ENCODE measurements at places on chromosomes 5 and 9.

- DNase-seq: peak; percentile 88
These were observed 20.6 kb downstream of the SLC38A9 start for GRCh38 chr5:55691265-55692105.

GRCh38 chr9:70117835-70118319, 74.2 kb downstream of the MAMDC2 start:
- DNase-seq: no peak

DNA sequence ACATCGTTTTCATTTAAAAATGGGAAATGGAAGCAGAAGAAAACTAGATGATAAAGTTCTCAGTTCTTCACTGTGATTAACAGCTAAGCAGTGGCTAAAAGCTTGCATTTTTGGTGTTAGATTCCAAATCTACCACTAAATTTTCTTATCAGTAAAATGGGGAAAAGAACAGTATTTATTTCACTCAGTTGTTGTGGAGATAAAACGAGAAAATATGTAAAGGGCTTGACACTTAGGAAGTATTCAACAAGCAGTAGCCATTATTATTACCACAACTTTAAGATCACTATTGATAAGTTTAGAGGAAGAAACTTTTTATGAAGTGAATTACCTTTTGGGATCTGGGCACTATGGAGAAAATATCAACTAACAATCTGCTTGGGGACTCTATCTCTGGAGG, 4.5 kb downstream of the STOM start:
- no peak for DNase-seq

DNA sequence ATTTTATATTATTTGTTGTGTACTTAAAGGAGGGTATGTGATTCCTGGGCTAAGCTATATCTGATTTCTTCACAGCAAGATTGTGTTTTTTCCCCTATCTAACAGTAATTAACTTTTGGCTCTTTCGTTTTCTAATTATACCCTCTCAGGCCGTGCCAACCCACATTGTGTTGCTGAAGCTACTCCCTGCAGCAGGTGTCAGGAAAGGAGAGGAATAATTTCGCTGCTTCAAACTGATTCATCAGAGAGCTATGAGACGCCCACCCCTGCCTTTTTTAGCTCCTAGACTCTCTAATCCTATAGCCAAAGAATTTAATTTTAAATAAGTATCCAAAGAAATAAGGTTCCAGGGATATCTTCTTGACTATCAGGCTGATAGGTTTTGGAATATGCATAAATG, 3.8 kb downstream of the CAVIN4 start:
- DNase-seq: no peak

DNA sequence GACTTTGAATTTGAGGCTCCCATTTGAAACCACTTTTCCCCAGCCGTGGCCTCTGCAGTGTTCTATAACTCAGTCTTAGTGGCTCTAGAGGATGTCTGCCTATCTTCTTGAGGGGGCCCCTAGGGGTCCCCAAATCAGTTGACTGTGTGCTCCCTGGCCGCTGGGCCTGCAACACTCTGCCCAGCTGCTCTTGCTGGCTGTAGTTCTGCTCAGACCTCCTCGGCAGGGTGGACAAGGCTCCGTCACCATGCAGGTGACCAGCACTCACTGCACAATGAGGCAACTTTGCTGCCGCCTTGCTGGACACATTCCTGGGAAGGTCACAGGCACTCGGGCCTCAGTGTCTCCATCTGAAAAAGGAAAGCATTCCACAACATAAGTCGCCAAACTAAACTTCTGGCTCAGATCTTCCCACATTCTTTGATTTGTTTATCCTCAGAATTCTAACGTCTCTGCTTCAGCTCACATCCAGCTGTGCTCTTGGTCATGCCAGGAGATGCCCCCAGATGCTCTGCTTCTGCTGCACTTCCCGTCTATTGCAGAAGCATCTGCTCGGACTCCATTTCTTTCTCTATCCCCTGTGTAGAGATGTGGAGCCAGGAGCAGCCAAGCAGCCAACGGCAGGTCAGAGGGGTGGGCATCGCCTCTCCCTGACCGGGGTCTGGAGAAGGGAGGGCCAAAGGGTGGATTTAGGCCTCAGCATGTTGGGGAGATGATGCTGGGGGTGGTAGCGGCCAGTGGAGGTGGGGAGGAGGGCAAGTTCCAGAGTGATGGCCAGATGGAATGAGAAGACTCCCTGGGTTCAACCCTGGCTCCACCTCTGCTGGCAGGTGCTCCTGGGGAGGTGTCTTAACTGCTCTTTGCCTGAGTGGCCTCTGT, 133.6 kb downstream of the MVB12B start:
- DNase-seq: no peak

- no peak for DNase-seq
These were observed 13.8 kb downstream of the SLC44A1 start for GRCh38 chr9:105258225-105258737.

GRCh38 chr9:123406691-123407216, 50.8 kb downstream of the CRB2 start:
- no peak for DNase-seq

DNA sequence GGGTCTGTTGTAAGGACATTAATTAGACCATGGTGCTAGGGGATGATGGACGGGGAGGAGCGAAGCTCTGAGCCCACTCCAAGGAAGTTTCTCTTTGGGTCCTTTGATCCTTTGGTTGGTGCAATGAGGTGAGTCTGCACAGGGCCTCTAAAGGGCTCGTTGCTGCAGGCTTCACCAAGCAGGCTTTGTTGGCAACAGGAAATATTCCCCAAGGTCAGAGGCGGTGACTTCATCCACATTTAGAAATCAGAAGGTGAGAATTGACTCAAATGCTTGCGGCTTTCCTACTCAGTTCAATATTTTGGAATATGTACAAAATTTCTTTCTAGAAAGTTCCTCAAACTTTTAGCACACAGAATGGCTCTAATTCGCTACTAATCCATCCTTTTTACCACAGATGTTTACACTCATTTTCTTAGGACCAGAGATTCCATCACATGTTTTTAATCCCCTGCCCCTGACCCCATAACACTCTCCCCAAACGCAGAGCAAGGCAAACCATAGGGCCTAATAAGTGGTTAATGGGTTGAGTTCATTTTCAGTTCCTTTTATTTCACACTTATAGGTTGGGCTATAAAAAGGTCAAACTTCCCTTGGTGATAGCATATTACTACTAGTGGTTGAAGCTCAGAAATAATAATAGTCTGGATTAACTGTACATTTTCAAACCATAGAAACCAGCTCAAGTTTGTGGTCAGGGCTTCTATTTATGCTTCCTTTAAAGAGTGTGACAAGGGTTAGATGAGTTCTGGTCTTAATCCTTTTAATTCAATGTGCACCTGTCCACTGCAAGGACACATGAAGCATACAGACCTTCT, 37.3 kb upstream of the TMEM252 start:
- no peak for DNase-seq

- peak; percentile 74 for DNase-seq
These were observed 24.2 kb upstream of the NREP start for GRCh38 chr5:111781200-111781599.

DNA sequence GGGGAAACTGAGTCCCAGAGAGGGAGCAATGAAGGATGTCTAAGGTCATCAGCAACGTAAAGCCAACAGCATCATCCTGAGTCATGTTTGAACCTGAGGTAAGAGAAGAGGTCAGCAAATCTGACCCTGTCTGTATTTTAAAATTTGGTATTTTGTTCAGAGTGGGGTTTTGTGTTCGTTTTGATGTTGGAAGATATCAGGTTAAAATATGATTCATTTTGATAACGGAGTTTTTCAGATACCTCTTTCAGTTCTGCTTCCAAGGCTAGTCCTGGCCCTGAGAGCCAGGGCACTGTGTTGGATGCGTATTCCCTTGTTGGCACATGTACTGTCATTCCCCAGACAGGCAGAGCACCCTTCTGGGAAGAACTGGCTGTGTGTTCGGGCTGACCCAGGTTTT, 291.0 kb downstream of the NSG2 start:
- DNase-seq: no peak

DNA sequence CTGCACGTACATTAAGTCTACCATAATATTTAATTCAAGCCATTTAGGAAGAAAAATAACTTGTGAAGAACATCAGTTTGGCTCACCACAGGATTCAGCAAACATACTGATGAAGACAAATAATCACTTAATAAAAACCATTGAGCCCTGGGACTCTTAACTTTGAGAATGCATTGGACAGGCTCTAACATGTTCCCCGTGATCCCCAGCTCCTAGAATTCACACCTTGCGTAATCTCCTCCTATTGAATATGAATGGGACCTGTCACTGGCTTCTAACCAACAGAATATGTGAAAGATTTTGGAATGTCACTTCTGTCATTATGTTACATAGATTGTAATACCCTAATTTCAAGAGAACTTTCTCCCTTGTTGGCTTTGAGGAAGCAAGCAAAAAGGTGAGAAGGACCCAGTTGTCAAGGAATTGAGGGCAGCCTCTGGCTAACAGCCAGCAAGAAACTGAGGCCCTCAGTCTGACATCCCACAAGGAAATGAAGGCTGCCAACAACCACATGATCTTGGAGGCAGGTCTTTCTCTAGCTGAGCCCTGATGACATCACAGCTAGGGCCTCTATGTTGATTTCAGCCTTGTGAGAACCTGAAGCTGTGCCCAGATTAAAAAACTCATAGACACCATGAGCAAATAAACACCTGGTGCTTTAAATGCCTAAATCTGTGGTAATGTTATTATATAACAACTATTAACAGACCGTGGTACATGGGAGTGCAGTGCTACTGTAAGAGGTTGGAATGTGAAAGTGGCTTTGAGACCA, 433.2 kb downstream of the SEMA5A start:
- DNase-seq: no peak

- DNase-seq: no peak
These were observed 38.8 kb upstream of the SPRY4 start for GRCh38 chr5:142363619-142363963.

- no peak for DNase-seq
These were observed 63.1 kb downstream of the MTMR12 start for GRCh38 chr5:32249668-32250067.

DNA sequence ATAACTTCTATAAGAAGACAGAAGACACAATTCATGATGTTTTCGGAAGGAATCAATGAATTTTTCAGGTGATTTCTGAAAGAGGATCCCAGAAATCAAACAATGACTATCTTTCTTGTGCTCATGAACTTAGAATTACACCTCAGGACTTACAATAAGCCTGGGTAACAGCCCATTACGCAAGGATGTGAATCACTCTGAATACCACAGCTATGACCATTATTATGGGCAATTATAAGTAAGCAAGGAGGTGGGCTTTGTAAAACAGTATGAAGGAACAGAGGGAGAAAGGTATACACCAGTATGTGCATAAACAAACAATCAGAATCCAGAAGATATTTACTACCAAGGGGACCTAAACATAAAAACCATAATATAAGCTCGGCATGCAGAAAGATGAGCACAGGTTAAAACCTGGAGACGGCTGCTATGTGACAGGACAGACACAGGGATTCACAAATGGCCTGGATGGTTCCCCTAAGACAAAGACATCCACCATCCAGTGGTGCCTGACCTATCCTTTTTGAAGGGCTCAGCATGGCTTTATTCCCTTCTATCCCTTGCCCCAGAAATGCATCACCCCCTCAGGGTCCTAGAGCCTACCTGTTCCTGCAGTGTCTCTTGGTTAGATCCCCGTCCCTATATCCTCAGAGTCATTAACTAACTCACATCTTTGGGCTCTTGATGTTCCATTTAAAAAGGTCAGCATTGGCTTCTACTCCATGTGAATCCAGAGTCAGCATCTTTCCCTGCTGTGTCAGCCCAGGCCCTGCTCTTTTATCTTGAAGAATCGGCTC, 21.8 kb upstream of the PPP2CA start:
- DNase-seq: no peak

GRCh38 chr9:80951675-80952074, 737.7 kb downstream of the TLE1 start:
- no peak for DNase-seq

DNA sequence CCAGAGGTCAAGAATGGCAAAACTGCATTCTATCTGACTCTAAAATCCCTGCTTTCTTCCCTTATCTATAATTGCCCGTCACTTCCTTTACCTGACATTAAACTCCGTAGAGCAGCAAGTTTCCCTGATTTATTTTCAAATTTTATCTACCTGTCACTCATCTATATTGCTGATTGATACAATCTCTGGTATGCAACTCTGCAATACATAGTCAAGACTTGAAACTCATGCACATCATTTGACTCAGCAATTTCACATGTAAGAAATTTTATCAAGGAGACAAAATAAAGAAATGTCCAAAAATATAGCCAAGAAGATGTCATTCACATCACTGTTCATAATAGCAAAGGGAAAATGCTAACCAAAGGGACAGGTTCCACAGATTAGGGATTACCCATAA, 39.5 kb downstream of the FBXW11 start:
- DNase-seq: no peak

- no peak for DNase-seq
These were observed 259.6 kb upstream of the NR4A3 start for GRCh38 chr9:99561961-99562565.

All from pons (tissue), 1 donor.